NCI-H1436 treated with DMSO at 0.1 percent for 48 hours (cell line): ENCODE measurements at places on chromosomes 12 and 14.

- DNase-seq: no peak
Observed at GRCh38 chr12:23376238-23376637, 573.2 kb downstream of the SOX5 start.

DNA sequence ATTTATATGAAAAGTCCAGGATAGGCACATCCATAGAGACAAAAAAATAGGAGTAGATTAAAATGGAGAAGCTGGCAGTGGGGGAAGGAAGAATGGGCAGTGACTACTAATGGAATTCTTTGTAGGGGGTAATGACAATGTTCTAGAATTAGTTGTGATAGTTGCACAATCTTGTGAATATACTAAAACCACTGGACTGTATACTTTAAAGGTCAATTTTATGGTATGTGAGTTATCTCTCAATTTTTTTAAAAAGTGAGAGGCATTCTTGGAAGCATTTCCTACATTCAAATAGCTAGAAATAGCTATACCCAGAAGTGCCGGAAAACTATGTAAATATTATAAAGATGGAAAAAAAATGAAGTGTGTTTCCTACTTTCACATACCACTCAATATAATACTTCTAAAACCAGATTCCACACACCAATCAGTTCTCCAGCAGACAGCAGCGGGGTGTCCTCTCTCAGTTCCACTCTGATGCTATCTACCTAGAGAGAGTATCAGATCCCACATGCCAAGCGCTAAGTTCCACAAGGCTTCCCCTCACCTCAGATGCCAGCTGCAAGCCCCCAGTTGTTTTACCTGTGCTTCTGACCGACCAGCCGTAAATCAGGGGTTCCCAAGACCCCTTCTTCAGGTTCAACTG is 41.7 kb upstream of the NID2 start:
- no peak for DNase-seq

DNA sequence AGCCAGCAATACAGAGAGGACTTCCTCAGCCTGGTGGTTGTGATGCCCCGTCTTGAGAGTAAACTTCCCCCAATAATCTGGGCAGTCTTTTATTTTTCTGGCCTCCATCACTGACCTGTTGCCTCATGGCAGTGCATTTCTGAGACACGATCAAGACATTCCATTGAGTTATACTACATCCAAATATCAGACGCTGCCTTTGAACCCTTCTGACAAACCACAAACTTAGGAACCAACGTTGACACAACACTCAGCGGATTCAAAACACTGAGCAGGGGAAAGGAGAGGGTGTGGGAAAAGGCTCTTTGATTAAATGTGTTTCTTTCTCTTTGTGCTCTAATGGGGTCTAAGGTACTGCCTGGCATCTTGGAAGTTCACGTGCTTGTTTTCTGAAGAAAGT is 100.7 kb upstream of the TBX5 start:
- DNase-seq: no peak

GRCh38 chr12:80121661-80122060 is 22.3 kb downstream of the OTOGL start:
- DNase-seq: no peak

DNA sequence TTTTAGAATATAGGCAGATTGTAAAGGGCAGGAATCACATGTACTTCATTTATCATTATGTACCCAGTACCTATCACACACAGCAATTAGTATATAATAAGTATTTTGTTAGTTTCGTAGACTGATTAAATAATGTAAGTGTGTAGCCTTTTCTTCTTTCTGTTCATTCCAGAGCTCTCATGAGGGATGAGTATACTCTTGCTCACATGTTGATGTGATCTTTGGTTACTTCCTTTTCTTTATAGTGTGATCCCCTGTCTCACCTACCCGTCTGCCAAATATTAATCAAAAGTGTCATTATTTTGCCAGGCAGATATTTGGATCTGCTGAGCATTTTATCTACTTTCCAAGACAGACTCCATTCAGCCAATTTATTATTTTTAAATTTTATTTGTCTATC is 156.1 kb downstream of the PCNX1 start:
- DNase-seq: no peak

- no peak for DNase-seq
Observed at GRCh38 chr12:14948672-14949071, 10.3 kb upstream of the ERP27 start.

GRCh38 chr12:38555620-38556591 is 239.3 kb downstream of the ALG10B start:
- no peak for DNase-seq

- peak; percentile 59 for DNase-seq
Observed at GRCh38 chr12:92784797-92785562, 82.2 kb downstream of the PLEKHG7 start.

GRCh38 chr12:21940549-21941505 is at the start of gene ABCC9:
Gene ABCC9 (minus strand): TSS chr12:21941426. CDS start chr12:21936674, 4,752 bp downstream.
- DNase-seq: no peak

GRCh38 chr12:45232756-45233372 is 17.0 kb downstream of the ANO6 start:
- no peak for DNase-seq

DNA sequence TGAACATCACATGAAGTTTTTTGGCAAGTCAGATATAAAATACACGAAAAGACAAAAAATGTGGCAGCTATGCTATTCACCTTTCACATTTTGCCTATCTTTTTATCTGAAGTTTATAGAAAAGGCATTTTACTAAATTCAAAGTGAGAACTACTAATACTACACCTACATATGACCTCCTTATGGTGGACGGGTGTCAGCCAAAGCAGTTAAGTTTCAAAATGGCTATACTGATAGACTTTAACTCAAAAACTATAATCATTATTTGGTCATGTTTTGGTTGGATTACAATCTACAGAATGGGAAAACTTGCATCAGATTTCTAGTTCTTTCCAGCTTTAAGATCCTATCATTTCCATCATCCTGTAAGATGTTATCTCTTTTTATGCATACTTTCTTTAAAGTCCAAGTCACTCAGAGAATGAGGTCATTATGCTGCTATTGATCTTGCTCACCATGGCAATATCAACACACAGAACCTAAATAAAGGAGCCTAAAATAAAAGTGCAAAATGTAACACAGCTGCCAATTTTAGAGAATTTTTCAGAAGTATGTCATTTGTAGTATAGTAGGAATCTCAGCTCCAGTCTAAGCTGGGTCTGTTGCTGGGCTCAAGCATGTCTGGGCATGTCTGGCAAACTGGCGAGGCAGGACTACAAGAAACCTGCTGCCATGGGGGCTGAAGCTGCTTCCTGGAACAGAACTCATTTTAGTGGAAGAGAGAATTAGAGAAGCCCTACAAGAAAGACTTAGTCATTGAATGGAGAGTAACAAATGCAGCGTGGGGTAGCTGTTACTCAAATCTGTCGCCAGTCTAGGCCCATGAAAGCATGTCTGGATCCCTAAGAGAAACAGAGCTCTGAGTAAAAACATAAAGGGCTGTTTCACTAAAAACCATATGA is 7.6 kb upstream of the AEBP2 start:
- DNase-seq: no peak
